Stimulated activated CD4-positive, alpha-beta T cell treated with anti-CD3 and anti-CD28 coated beads, Interleukin-12 subunit alpha, Interleukin-12 subunit beta, amount 100 ng/mL, for 24 hours (primary cell): ENCODE measurements at places on chromosomes 5 and 9.

- DNase-seq: no peak
Measured at GRCh38 chr5:7347377-7347776, 48.6 kb upstream of the ADCY2 start.

- DNase-seq: no peak
Measured at GRCh38 chr5:124630767-124631704, 115.4 kb downstream of the ZNF608 start.

GRCh38 chr5:39577529-39577928 is 152.7 kb upstream of the DAB2 start:
- no peak for DNase-seq

DNA sequence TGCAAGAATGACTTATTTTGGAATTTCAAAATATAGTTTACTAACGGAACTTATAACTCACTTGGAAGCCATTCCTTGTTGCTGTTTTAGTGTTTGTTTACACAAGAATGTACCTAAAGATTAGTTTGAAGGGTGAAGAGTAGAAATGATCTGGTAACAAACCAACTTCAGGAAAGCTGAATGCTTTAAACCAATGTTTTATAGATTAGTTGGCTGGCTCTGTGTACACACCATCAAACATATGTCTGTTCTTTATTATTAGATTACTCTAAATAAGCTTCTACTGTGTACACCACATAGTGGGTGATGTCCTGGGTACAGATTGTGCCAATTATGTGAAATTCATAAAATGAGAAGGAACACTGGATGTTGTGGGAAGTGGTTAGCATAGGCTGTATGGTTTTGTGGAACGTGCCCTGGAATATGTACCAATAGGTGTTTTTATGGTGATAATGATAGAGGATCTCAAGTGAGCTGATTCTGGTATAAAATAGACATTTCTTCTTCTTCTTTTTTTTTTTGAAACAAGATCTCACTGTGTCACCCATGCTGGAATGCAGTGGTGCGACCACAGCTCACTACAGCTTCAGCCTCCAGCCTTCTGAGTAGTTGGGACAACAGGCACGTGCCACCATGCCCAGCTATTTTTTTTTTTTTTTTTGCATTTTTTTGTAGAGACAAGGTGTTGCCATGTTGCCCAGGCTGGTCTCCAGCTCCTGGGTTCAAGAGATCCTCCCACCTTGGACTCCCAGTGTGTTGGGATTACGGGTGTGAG is 109.3 kb upstream of the DHFR start:
- DNase-seq: no peak

DNA sequence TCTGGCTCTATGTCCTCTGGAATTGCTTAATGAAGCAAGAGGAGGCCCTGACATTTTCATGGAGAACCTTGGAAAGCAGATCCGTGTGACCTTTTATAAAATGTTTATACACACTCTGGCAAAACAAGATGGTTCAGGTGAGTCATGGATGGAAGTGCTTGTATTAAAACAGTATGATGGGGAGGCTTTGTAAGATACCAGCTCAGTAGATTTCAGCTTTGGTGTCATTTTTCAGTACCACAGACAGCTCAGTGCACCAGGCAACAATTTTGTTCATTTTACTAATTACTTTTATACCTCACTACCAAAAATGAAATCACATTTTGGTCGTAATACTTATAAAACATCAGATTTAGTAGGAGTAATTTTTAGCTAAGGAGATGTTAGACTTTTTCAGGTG is 5.2 kb downstream of the KCNN2 start:
- DNase-seq: no peak

GRCh38 chr5:132742158-132742557 is 4.8 kb upstream of the KIF3A start:
- DNase-seq: no peak

DNA sequence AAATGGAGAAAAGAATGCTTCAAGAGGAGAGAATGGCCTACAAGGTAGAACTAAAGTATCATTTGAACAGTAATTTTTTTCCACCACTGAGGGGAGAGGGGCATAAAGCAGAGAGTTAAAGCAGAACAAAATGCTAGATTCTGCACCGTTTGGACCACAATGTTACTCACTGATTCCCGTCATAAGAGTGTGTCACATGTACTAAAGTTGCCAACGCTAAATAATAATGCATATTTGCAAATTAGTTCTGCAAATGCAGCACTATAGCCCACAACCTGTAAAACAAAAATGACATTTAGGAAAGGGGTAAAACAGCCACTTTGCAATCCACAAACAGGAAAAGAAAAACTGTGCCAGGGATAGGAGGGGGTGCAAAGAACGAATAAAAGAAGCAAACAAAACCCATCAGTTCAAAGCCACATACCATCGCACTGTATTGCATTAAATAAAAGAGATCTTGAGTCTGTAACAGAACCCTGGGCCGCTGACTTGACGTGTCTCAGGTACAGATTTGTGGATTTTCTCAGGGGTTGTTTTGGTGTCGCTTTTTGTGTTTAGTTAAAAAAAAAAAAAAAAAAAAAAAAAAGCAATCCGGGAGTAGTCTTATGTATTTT is 7.7 kb upstream of the NFIB start:
- no peak for DNase-seq

DNA sequence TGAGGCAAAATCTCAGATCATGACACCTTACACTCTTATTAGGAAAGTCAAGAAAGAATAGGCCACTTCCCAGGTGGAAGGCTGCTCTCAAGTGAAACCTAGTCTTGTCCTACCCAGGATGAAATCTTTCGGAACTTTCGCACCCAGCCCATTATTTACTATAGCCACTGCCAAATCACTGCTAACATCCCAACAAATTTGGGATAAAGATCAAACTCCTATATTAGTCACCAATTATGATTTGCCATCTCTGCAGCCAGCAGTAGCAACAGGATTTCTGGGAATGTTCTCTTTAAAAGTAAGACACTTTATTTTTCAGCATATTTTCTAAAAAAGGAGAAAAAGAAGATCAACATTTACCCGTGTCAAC is 224.6 kb downstream of the GAS1 start:
- no peak for DNase-seq

- no peak for DNase-seq
Measured at GRCh38 chr5:149517461-149518122, 33.6 kb downstream of the CSNK1A1 start.

DNA sequence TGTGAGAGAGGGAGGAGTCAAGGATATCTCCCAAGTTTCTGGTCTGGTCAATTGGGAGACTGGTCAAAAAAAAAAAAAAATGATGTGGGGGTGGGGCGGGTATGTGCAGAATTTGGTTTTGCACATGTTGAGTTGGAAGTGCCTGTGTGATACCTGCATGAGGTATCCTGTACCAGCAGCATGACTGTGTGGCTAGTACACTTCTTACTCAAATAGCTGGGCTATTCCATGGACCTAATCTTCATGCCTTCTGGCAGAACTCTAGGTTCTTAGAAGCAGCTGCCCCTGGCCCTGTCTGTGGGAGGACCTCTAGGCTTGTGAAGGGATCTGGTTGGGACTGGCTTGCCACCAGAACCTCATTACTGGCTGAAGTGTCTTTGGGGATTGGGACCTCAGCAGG is 93.5 kb downstream of the RALGPS1 start:
- no peak for DNase-seq

GRCh38 chr5:122639864-122640263 is 135.0 kb upstream of the SNX2 start:
- DNase-seq: no peak

DNA sequence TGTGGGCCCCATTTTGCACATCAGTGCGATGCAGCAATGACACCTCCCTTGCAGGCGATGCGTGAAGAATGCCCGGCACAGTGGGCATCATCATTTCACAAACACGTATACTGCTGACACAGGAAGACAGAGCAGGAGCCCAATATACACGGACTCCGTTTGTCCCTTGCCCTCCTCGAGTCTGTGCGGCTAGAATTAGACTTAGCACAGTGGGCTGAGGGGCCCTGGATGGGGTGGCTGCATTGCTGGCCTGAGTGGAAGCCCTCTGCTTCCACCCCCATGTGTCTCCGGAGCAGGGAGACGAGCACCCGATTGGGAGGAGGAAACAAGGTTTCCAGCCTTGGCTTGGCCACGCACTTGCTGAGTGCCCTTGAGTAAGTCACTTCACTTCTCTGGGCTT is 40.8 kb downstream of the GSN start:
- DNase-seq: no peak

DNA sequence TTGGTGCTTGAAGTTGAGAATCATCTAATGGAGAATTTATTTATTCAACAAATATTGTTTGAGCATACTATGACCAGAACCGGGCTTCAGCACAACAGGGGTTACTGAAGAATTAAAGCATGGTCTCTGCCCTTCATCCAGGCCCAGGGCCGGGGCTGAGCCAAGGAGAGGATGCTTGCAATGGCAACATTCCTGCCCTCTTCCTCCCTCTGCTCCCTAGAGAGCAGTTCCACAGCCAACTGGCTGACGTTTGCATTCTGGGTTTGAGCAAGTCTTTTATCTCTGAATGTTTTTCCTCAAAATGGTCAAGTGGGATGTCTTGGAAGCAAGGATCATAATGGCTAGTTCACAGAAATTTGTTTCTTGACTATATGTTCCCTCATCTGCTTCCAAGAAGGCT is 80.7 kb downstream of the GLDC start:
- DNase-seq: no peak

DNA sequence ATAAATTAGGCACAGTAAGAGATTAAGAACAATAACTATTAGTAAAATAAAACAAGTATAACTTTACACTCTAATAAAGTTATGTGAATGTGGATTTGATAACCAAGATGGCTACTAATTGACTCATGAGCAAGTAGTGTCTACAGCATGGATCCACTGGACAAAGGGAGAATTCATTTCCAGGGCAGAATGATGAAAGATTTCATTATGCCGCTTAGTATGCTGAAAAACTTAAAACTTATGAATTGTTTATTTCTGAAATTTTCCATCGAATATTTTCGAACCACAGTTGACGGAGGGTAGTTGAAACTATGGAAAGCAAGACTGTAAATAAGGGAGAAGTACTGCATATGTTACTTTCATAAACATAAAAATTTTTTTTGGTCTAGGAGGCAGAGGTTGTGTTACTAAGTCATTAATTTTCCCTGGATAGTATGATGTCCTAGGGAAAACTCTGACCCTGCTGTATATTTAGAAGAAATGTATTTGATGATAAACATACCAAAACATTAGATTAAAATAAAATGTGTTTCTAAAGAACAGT is 24.9 kb upstream of the TARS1 start:
- DNase-seq: no peak

- no peak for DNase-seq
Measured at GRCh38 chr5:59823420-59823819, 70.1 kb downstream of the PDE4D start.

DNA sequence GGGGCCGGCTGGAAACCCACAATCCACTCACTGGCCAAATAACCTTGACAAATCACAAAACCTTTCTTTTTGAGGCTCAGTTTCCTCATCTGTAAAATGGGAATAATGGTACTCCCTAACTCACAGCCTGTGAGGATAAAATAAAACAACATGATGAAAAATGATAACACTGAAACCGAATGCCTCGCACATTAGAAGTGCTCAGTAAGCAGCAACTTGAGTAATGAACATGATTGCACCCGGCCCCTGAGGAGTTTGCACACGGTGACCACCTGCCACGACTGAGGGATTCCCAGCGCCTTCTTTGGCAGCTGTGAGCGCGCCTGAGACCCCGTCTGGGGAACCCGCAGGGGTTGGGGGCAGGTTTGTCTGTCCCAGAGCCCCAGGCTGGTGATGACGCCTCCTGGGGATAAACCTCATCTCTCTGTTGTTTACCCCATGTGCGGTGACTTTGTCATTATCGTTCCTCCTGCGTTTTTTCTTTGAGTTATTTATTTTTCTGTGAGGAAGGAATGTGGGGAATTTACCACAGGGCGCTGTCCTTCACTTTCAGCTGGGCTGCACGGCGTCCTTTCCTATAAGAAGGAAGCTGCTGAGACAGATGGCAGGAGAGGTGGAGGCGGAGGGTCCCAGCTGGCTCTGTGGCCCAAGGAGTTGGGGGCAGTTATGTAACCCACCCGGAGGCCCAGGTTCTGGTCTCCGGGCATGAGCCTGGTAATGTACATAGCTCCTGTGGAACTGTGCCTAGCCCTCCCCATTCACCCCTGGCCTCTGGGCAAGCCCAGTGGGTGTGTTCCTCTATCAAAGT is 3.0 kb upstream of the SYNPO start:
- no peak for DNase-seq

DNA sequence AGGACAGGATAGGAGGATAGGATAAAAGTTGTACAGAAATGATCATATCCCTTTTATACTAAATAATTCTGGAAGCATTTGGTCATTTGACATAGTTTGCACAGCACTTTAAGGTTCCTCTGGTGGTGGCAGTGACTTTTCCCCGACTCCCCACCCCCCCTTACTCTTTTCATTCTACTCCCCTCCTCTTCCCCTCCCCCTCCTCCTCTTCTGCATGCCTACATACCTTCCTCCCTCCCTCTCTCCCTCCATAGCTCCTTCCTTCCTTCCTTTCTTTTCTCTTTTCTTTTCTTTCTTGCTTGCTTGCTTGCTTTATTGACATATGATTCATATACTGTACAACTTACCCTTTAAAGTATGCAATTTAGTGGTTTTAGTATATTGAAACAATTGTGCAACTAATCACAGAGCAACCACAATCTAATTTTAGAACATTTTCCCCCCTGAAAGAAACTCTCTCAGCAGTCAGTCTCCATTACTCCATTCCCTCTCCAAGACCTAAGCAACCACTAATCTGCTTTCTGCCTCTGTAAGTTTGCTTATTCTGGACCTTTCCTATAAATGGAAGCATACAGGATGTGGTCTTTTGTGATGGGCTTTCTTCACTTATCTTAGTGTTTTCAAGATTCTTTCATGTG is 159.0 kb downstream of the HACD4 start:
- no peak for DNase-seq
